ENCODE measurements at places on chromosomes 4 and X. TPM values are rescaled to one million over a fixed set of nuclear protein-coding genes. Genes with fewer than 3 reads are reported as not detected.

- DNase-seq: no peak
Observed at GRCh38 chr4:76666944-76667532, 230.9 kb downstream of the SOWAHB start.

GRCh38 chr4:132123870-132124623 lies 1025.0 kb upstream of the PCDH10 start:
- peak; percentile 24 for DNase-seq

DNA sequence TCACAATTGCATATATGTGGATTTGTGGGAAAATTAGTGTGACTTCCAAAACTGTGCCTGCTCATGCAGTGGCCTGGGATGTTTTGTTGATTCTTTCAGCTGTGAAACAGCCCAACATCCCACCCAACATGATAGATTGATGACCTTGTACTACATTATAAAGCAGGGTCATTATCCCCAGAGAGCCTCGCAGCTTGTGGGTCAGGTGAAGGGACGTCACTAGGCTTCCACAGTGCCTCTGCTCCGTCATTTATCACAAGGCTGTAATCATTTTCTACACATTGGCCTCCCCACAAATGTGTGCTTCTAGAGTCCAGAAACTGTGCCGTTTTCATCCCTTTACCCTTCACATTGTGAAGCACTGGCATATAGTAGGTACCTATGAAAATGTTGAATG lies 31.6 kb downstream of the ALPK1 start:
- no peak for DNase-seq

DNA sequence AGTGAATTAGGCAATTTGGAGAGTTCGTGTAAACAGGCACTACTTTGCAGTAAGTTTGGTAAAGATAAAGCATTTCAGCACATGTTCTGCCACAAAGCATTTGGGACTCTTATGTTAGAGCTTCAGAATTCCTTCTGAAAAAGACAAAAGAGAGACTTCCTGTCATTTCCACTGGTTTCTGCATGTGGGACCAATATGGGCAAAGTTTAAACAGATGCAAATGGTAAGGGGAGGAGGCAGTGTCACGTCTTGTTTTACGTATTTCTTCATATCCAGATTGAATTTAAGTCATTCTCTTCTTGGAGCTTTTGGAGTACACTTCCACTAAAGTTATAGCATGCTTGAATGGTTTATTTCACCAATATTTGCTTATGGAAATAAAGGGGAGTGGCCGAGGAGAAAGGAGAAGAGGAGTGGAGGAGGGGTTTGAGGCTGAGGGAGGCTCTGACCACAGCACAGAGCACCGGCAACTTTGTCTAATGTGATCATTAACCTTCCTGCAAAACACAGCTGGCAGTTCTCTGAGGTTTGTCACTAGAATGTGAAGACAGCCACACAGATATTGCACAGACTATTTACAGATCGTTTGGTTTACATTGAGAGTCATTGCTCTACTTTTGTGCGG lies at the start of gene APELA:
Gene APELA, plus strand, starts transcription at position 479 of the 625 bp plus-strand sequence. CDS start 154 bp downstream, outside the sequence.
- no peak for DNase-seq

DNA sequence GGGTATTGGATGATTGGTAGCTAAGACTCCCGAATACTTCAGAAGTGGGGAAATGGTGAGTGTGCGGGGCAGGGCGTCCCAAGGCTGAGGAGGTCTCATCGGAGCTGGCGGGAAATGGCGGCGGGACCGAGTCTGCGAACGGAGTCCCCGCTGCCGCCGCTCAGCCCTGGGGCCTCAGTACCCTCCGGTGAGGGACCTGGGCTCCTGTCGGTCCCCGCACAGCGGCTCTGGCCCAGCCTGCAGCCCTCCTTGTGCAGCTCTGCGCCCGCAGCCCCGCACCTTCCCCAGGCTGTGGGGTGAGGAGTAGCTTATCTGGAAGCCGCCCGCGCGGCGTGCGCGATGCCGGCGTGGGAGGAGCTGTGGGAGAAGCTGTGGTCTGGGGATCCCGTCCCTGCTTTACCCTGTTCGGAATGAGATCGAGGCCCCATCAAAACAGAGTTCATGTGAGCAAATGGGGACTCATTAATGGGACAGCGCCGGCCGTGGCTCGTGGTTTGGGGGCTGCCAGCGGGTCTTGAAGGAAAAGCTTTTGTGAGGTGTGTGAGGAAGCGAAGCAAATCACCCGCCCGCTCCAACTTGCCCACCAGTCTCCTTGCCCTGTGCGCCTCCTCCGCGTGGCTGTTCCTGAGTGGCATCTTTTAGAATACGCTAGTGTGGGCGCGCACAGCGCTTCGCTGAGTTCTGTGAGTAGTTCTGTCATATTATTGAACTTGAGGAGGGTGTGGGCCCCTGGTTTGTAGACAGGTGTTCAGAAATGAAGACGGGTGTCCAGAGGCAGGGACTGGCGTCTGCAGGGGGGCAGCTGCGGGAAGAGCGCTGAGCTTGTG lies 531 bp downstream of the ZNF141 start:
- peak; percentile 13 for DNase-seq

DNA sequence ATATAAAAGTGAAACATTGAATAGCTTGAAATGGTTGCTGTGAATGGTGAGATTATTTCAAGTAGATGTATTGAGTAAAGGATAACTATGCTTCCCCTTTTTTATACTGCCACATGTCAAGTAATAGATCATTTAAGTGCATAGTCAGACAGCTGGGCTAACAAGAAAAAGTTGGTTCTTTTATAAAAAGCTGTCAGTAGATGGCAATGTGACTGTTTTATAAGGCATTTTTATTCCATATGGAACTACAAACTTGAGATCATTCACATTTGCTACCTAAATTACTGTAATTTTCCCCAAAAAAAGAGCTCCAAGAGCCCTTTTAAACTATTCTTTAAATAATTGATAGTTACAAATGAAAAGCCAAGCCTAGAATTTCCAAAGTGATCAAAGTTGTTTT lies 831.0 kb downstream of the C4orf33 start:
- DNase-seq: no peak

Gene TCEAL6
- 0.81 TPM for total RNA-seq

Gene MAGEA1
- not detected for total RNA-seq

DNA sequence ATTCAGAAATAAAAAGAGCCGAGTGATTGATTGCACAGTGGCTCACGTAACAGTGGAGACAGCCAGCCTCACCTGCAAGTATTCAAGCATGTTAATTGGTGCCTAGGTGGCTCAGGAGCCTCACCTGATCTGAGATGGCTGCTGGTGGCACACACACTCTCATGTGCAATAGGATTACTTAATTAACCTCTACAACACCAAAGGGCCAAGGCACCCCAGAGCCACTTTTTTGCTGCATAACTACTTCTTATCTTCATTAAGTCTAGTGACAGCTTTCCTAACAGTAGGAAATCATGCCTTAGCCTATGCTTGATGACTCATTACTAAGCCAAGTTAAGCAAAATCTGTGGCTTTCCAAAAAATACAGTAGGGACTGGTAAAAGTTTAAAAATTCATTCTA lies 117.3 kb upstream of the NOCT start:
- no peak for DNase-seq

DNA sequence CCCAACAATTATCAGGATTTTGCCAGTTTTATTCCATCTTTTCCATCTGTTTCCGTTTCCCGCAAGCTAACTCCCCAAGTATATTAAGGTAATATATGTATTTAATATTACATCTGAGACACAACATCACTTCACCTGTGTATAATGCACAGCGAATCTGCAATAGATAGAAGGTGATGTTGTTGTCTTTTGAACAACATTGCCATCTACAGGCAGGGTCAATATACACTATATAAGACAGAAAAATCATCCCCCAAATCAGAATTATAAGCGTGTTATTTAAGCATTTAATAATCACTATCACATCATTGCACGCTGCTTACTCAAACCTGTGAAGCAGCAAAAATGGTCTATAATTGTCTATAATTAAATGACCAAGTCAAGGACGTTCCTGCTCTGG lies 1115.5 kb downstream of the NLGN4X start:
- no peak for DNase-seq

Gene SPANXN3
- not detected for total RNA-seq

DNA sequence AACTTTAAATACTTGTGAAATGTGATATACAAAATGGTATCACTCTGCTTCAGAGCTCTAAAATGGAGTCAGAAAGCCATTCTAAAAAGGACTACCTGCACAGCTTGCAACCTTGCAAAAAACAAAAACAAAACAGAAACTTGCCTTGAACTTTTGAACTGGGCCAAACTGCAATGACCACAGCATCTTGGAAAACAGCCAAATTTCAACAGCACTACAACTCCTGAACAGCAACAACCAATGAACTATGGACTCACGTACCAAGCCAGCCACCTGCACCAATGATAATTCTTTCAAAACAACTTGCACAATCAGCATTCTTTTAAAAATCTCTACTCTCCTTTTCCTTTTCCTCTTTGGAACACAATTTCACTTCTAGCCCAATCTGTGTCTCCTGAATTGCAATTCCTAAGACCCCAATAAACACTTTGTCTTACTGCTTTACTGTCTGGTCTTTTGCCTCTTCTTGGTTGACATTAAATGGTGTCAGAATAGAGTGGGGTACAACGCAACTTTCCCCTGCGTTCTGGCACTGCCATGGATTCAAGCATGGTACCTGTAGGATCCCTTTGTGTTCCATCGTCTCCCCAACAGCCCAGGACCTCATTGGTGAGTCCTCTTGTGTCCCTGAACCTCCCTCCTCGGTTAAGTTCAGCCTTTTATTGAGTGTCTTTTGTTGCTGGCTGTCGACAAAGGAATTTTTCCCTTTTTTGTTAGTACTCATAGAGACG lies 35.7 kb upstream of the FMR1 start:
- no peak for DNase-seq

DNA sequence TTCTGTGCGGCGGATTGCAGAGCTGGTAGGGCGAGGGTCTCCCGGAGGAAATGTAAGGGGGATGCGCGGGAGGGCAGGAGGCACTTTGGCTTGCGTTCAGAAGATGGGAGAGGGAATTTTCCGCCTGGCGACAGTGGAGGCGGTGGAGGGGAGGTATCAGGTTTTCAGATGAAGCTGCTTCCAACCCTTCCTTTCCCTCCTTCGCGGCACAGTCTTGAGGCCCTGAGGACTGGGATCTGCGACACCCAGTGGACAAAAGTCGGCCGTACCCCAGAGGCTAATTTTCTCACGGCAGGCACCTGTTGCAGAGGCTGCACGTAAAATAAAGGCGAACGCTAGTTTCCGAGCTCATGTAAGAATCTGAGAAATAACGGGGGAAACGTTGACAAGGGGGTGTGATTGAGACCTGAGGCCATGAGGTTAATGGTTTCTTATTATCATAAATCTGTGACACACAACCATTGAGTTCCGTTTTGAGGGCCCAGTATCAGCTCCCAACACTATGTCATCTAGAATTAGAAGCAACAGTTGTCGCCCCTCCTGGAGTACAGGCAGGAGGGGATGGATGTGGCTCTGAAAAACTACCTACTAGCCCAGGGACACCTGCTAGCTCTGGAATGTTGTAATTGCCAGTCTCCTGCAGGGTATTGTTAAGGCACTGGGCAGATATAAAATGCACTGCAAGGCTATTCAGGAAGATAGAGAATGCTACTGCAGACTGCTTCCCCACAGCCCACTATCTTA lies 1.1 kb downstream of the ZCCHC18 start:
- DNase-seq: peak; percentile 63

Gene S100G
- not detected for total RNA-seq

Gene JAKMIP1
- total RNA-seq: 5.4 TPM

Gene MMRN1
- 0.05 TPM for total RNA-seq

GRCh38 chr4:2946812-2947600 lies 16.2 kb downstream of the NOP14 start:
- DNase-seq: no peak

Gene SH3D19
- 41.4 TPM for total RNA-seq

Gene IDH3G
- 52.9 TPM for total RNA-seq

DNA sequence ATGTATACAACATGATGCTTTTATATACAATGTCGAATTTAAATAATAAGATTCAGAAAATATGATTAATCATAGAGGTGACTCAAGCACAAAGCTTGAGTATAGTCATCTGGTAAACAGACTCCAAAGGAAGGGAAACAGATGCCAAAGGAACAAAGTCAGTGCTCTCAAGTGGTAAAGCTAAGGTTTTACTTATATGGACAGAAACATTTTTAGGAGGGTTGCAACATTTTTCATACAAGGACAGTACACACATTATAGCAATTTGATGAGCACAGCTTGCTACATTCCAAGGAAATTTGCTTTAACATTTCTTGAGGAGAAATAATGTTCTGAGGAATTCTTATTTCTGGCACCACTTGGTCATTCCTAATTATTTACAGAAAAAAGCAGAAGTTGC lies 333.4 kb upstream of the AADAT start:
- no peak for DNase-seq

Gene TLR7
- not detected for total RNA-seq

DNA sequence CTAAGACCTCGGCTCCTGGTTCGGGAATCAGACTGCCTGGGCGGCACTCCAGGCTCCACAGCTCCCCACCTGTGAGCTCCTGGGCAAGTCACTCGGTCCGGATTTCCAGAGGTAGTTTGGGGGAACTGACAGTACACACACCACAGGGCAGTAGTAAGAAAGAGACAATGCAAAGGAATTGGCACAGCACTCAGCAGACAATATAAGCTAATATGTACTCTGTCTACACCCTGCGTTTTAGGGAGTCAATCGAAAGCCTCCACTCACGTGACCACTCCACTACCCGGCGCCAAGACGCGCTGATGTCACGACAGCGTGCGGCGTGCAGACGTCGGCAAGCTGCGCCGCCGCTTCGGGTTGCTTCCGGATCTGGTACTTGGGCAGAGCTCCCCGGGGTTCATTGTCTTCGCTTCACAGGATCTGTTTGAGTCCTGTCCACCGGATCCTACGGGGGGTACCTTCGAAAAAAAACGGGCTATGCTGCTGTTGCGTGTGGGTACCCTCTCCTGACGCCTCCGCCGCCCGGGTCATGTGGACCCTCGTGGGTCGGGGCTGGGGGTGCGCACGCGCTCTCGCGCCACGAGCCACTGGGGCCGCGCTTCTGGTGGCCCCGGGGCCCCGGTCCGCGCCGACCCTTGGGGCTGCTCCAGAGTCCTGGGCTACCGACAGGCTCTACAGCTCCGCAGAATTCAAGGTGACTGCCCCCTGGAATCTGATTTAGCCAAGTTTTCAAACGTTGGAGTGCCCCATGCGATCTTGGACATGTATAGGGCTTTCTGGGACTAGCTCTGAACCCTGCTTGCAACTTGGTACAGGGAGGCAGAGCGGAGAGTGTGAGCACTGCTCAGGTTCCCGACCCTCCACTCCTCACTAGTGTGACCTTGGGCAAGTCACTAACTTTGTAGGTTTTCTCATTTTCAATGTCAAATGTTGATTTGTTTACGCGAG lies at the start of gene GUF1:
Gene GUF1, plus strand, starts transcription at position 327 of the 948 bp plus-strand sequence. Its CDS starts 203 bp downstream, at position 530.
- DNase-seq: peak; percentile 78

Gene EREG
- total RNA-seq: 0.09 TPM

GRCh38 chrX:11447418-11447817 lies 154.2 kb downstream of the AMELX start:
- no peak for DNase-seq

Gene GATA1
- 0.26 TPM for total RNA-seq

- DNase-seq: no peak
Observed at GRCh38 chr4:189443341-189443740, 497.3 kb upstream of the FRG1 start.

Gene CT45A3
- not detected for total RNA-seq

- DNase-seq: no peak
Observed at GRCh38 chr4:183177001-183177400, 77.9 kb downstream of the WWC2 start.

- DNase-seq: no peak
Observed at GRCh38 chr4:142567620-142568451, 278.3 kb downstream of the INPP4B start.

Gene OPRPN
- not detected for total RNA-seq
